ENCODE measurements at places on chromosomes 1 and 21. TPM values are rescaled to one million over a fixed set of nuclear protein-coding genes. Genes with fewer than 3 reads are reported as not detected.

Gene TNNI3K
- 2.2 TPM for polyA plus RNA-seq

Gene PROK1
- polyA plus RNA-seq = not detected

Gene LMOD1
- 3.5 TPM for polyA plus RNA-seq

- no peak for DNase-seq
Observed at GRCh38 chr21:34576041-34576511, 38.8 kb downstream of the RCAN1 start.

DNA sequence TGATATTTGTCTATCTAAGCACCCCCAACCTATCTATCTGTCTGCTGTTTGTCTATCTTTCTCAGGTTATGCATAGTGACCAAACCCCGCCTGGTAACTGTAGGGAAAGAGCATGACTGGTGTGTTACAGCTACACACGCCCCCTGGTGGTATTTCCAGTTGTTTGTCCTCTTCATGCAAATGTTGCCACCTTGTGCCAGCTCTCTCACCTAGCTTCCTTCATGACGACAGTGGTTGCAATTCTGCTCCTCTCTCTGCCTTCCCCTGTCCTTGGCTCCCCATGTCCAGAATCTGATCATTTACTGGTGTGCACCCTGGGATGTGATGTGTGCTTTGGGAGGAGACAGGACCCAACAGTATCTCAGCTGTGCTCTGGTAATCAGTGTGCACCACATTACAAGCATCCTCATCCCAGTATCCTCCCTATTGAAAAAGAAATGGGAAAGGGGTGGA, 8.1 kb upstream of the INKA2 start:
- no peak for DNase-seq

DNA sequence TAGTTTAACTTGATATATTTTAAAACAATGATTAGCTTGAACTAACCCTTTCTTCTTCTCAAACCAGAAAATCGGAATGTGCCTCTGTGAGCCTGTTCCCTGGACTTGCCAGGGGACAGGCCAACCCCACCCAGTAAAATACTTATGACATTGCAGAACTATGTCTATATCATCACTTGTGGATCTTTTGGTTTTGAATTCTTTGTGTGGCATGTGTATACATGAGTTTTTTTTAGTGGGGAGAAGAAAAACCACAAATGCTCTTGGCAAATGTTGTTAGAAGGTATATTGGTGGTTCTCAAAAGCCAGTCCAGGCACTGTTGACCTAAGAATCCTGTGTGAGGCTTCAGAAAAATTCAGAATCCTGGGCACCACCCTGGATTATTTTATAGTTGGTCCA, 347.4 kb downstream of the SIPA1L2 start:
- DNase-seq = no peak

DNA sequence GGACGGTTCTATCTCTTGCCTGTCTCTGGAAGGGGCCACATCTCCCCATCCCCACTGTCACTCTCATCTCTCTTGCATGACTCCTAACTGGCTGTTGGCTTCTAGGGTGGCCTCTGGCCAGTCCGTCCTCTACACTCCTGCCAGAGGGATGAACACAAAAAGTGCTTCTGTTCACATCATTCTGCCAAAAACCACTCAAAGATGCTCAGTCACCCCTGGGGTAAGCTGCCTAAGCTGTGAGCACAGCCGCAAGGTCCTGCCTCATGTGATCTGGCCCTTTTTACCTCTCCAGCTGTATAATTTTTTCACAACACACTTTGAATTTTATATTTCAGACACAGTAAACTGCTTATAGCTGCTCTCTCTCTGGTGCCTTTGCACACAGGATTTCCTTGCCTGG, 97.6 kb upstream of the CD34 start:
- DNase-seq = no peak

GRCh38 chr21:45410151-45410864, 5.3 kb downstream of the COL18A1 start:
- DNase-seq = no peak

DNA sequence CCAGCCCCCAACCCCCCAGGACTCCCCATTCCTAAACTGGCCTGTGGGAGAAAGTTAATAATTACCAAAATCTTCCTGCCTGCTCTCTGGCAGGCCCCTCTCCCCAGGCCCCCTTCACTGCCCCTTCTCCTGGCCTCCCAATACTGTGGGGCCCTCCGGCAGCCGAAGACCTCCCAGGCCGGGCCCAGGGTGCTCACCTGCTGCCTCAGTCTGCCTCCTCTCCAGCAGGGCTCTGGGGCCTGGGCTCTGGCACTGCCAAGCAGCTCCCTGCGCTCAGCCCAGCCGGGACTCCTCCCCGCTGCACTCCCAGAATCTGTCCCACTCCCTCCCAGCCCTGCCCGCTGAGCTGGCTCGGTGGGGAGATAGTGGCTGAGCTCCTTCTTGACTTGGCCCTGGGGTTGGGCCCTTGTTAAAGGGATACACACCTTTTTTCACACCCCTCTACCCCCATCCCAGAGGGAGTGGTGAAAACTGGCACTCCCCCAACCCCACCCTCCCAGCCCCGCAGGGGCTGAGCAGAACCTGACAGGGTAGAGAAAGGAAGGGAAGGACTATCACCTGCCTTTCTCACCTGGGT, at the start of gene S100A16:
S100A16 (minus strand) TSS at position 383 of the 577 bp plus-strand sequence. CDS start 4,986 bp downstream, outside the sequence.
- peak; percentile 71 for DNase-seq

Measured in right lung (tissue), 10 donors.